Fibroblast of the conjunctiva (primary cell): ENCODE measurements at places on chromosomes 11 and 22.

DNA sequence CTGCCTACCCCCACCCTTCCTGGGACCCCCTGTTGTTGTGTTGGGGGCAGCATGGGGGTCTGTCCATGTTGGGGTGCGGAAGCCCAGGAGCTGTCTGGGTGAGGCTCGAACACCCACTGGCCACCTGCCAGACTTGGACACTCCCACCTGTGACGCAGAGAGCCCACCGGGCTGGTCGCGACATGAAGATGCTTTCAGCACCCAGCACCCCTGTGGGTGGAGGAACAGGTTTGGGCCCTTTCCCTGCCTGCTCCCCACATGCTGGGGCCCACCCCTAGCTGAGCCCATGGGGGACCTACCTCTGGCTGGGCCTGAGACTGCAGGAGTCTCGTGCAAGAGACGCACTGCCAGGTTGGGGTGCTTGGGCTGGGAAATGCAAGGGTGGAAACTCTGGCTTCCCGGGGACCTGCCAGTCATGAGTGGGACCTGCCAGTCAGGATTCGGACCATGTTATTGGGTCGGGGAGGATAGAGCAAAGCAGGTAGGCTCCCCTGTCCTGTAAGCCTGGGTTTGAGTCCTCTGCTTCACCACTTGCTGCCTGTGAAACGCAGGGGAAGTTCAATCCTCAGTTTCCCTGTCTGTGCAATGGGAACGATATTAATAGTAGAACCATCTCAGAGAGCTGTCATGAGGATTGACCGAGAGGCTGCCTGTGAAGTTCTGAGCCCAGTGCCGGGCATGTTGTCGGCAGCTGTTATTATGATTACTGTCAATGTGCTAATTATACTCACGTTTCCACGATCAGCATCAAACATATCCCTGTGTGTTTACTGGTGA is 24.1 kb downstream of the KIAA1671 start:
- no peak for DNase-seq

DNA sequence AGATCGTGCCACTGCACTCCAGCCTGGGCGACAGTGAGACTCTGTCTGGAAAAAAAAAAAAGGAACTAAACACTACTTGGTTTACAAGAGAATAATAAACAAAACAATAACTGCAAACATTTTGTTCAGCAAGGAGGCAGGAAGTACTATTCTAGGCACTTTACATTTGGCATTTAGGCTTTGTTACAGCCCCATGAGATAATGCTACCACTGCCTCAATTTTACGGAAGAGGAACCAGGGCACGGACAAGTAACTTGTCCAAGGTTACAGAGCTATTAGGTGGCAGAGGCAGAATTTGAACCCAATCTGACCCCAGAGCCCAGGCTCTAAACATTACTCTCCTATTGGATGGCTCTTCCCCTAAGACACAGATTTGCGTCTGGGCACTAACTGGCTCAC is 108.7 kb upstream of the AKIP1 start:
- DNase-seq, result no peak

DNA sequence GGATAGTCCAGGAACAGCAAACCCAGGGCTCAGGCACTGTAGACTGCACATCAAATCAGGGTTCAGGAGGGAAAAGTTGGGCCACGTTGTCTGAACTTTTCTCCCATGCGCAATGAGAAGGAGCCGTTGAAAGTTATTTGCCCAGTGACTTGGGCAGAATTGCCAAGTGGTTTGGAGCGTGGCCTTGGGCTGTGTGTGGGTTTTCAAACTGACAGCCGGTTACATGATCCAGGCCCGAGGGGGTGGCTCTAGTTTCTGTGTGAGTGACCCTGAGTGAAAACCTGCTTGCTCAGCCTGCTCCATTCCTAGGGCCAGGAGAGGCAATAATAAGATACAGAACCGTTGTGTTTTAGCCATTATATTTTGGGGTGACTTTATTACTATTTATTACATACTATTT is 20.3 kb downstream of the MB start:
- no peak for DNase-seq

DNA sequence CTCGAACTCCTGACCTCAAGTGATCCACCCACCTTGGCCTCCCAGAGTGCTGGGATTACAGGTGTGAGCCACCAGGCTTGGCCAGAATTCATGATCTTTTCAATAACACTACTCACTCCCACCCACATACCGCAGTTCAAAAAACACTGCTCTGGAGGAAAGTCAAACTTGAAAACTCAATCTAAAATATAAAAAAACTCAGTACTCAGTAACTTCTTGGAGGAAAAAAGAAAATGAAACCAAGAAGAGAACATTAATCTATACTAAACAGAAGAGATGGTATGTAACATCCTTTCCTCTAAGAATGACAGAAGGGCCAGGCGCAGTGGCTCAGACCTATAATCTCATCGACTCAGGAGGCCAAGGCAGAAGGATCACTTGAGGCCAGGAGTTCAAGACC is 58.3 kb downstream of the MRTFA start:
- no peak for DNase-seq

DNA sequence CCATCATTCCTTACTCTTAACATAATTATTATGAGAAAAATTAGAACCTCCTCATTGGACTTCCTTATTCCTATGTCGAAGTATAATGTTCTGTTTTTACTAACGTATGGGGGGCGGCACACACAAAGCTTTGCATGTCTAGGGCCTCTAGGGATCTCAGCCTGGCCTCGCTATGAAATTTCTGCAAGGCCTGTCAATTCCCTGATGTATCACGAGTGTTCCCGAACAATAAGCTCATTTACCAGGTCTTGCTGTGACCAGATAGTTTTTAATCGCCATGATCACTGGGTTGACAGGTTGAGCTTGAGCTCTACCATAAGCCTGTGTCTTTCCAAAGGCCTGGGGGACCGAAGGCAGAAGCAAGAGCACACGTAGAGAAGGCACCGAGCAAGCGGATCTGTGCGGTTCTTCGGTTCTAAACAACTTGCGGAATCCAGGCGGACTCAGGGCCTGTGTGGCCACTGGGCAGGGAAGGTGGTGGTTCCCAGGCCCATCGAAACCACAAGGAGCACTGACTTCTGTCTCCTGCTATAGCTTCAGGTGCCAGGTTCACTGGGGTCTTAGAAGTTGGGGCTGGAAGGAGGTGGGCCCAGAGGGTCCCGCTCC is 10.4 kb upstream of the FXYD2 start:
- no peak for DNase-seq

- DNase-seq, result no peak
Observed at GRCh38 chr11:33953289-33953688, 61.4 kb upstream of the LMO2 start.

- no peak for DNase-seq
Observed at GRCh38 chr11:67470337-67471002, 1.4 kb upstream of the TMEM134 start.

DNA sequence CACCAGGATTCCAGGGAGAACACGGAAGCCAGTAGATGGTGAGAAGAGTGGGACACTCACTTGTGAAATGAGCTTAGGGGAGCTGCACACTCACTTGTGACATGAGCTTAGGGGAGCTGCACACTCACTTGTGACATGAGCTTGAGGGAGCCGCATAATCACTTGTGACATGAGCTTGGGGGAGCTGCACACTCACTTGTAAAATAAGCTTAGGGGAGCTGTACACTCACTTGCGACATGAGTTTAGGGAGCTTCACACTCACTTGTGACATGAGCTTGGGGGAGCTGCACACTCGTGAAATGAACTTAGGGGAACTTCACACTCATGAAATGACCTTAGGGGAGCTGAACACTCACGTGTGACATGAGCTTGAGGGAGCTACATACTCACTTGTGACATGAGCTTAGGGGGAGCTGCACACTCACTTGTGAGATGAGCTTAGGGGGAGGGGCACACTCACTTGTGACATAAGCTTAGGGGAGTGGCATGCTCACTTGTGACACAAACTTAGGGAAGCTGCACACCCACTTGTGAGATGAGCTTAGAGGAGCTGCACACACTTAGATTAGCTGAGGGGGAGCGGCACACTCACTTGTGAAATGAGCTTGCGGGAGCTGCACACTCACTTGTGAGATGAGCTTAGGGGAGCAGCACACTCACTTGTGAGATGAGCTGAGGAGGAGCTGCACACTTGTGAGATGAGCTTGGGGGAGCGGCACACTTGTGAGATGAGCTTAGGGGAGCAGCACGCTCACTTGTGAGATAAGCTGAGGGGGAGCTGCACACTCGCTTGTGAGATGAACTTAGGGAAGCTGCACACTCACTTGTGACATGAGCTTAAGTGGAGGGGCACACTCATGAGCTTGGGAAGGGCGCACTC is 59.0 kb downstream of the NCAPD3 start:
- DNase-seq, result no peak

GRCh38 chr11:57663975-57664374 is 3.9 kb upstream of the ZDHHC5 start:
- no peak for DNase-seq

- DNase-seq, result no peak
Observed at GRCh38 chr11:36345084-36345511, 49.0 kb downstream of the PRR5L start.

- no peak for DNase-seq
Observed at GRCh38 chr11:280706-281485, 2.7 kb downstream of the NLRP6 start.

- no peak for DNase-seq
Observed at GRCh38 chr11:8384199-8384821, 120.6 kb upstream of the LMO1 start.

GRCh38 chr11:11738370-11738769 is 103.4 kb upstream of the USP47 start:
- no peak for DNase-seq

- no peak for DNase-seq
Observed at GRCh38 chr22:40651057-40651456, 14.5 kb upstream of the MRTFA start.

DNA sequence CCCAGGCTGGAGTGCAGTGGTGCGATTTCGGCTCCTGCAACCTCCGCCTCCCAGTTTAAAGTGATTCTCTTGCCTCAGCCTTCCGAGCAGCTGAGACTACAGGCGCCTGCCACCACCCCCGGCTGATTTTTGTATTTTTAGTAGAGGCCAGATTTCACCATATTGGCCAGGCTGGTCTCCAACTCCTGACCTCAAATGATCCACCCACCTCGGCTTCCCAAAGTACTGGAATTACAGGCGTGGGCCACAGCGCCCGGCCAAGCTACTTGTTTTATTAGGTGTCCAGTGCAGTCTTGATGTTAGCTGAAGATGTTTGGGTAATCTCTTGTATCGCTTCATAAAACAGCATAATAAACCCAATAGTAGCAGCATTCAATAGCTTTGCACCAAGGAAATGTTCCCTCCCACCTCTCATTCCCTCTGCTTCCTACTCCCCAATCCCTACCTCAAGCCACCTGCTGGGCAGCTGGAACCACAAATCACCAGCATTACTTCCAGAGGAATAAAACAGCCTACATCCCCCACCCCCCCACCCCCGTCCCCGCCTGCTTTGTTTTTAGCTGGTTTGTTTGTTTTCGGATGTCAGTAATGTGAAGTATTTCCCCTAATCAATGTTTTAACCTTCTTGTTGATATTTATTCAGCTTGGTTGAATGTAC is 11.0 kb upstream of the GRIK4 start:
- DNase-seq, result no peak
